ENCODE measurements at places on chromosomes 16 and 17.

DNA sequence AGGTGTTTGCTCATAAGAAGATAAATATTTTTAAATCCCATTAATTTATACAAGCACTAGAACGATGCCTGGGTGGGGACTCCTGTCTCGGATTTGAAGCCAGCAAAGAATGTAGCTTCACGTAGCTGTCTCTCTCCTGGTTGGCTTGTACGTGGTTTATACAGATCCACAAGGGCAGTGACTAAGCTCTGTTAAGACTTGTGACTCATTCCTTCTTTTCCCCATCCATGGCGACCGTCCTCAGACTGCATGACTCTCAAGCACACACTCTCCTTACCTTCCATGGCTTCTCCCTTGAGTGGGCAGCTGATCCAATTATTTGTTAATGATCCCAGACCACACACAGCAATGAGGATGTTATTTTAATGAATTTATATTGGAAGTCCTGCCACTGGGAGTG lies 679.7 kb upstream of the SOX9 start:
- DNase-seq, result no peak

DNA sequence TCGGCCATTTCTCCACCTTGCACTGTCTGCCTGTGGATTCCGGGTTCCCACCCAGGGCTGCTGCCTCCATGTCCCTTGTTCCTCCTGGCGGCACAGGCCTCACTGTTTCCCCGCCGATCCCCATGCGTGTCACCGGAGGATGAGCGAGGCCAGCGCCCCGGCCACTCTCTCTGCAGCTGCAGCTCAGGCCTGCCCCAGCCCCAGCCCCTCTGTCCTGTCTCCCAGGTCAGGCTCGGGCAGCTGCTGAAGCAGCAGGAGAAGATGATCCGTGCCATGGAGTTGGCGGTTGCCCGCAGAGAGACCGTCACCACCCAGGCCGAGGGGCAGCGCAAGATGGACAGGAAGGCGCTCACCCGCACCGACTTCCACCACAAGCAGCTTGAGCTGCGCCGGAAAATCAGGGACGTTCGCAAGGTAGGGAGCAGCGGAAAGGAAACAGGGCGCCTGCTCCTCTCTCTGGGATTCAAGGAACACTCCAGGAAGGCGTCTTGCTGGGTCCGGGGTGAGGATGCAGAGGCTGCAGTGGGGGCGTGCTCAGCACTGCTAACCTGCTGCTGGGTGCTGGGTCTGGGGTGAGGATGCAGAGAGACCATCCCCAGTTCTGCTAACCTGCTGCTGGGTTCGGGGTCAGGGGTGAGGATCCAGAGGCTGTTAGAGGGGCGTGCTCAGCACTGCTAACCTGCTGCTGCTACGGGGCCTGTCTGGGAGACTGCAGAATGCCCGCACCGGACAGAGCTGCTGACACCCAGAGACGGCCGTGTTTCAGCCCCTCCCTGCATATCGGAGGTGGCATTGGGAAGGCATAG lies 6.1 kb upstream of the GAA start:
- no peak for DNase-seq

GRCh38 chr17:75642784-75643642 lies 9.8 kb downstream of the SMIM5 start:
- no peak for DNase-seq

GRCh38 chr17:76840884-76841775 lies 27.1 kb upstream of the MGAT5B start:
- no peak for DNase-seq

DNA sequence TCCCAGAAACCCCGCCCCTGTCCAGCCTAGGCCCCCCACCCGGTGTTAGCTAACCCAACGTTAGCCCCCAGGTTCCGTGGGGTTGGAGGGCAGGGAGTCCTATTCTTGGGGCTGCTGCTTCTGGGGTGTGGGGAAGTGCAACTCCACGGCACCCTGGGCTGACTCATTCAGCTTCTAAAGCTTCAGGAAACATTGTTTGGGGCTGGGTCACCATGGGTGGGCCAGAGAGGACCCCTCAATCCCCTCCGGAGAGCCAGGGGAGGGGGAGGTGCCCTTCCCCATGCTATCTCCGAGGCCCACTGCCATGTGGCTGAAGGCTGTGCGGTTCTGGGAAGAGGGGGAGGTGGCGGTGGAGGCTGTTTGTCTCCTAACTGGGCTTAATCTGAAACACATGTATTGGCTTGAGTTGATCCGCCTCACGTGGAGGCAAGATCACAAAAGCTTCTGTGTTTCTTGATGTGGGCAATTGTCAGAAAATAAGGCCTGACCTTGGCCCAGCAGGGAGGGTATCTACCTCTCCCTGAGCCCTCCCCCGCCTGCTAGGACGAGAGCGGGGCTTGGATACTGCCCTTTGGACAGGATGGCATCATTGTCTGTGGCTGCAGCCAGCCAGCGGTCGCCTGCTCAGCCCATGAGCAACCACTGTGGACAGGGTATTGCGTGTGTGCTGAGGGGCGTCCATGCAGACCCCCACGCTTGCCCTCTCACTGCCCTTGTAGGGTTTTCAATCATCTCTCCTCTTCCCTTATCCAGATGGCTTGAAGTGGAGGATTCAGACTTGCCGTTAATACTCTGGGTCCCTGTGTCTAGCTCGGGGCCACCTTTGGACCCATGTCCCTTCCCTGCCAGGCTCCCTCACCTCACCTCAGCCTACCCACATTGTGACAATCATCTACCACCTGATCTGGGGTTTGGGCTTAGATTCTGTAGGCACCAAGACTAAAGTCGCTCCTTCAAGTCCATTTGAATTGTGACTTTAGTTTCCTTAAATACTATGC lies 1.3 kb downstream of the SERPINF1 start:
- DNase-seq, result no peak

- no peak for DNase-seq
Measured at GRCh38 chr17:8697323-8697741, 47.3 kb downstream of the CCDC42 start.

- DNase-seq, result no peak
Measured at GRCh38 chr17:10814075-10814474, 10.2 kb upstream of the TMEM238L start.

DNA sequence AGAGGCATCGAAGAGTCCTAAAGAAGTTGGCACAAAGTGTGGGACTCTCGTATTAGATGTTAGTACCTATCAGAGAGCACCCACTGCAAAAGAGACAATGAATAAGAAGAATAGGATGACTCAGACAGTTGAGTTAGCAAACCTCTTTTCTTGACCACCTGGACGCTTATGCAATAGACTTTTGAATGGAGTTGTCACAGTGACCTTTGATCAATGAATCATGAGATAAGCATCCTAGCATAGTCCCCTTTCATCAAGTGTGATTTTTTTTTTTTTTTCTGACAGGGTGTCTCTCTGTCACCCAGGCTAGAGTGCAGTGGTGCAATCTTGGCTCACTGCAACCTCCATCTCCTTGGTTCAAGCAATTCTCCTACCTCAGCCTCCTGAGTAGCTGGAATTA lies 1417.9 kb upstream of the GOT2 start:
- DNase-seq, result no peak

DNA sequence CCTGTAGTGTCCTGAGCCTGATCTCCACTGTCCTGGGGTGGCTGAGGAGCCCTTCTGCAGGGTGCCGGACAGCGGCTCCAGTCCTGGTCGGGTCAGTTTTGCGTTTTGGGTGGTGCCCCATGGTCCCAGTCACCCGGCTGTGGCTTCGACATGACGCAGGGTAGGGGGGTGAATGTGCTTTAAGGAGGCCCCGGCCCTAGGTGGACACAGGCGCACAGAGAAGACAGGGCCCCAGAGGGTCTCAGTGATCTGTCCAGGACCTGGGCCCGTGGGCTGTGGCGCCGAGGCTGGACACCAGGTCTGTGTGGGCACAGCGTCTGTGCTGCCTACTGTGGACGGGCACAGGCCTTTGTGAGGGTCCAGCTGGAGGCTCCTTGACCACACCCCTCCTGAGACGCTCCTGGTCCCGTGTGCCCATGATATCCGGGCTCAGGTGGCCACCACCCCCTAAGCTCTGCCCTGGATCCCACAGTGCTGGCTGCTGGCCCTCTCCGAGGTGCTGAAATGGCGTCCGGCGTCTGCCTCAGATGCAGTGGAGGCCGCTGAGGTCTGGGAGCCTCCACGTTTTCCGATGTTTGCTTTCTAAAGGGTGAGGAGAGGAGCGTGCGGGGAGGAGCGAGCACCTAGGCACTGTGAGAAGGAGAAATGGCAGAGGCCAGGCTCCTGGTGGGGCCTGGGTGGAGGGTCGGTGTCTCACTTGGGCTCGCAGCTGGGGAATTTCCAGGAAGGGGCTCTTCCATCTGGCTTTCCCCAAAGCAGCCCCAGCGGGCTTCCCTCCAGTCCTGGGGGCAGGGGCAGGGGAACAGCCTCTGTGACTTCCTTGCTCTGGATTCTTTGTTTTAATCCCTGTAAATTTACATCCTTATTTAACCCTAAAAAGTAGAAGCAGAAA lies 56.1 kb upstream of the ACSF3 start:
- DNase-seq, result no peak

GRCh38 chr17:260031-260791 lies 78.8 kb upstream of the DOC2B start:
- no peak for DNase-seq

DNA sequence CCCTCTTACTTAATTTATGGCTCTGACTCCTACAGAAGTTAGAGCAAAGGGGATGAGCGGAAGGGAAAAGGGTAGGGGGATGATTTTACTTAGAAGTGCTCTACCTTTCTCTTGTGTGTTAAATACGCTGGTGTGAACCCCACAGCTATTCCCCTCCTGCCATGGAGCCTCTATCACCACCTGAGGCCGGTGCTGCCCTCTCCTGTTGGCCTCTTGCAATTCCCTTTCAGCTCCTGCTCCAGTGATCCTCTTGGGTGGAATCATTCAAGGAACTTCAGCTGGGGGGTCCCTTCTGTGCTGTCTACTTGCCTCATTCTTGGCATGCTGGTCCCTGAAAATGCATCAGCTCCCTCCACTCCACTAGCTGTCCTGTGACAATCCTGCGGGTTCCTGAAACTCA lies 41.8 kb upstream of the CDH8 start:
- DNase-seq, result no peak

DNA sequence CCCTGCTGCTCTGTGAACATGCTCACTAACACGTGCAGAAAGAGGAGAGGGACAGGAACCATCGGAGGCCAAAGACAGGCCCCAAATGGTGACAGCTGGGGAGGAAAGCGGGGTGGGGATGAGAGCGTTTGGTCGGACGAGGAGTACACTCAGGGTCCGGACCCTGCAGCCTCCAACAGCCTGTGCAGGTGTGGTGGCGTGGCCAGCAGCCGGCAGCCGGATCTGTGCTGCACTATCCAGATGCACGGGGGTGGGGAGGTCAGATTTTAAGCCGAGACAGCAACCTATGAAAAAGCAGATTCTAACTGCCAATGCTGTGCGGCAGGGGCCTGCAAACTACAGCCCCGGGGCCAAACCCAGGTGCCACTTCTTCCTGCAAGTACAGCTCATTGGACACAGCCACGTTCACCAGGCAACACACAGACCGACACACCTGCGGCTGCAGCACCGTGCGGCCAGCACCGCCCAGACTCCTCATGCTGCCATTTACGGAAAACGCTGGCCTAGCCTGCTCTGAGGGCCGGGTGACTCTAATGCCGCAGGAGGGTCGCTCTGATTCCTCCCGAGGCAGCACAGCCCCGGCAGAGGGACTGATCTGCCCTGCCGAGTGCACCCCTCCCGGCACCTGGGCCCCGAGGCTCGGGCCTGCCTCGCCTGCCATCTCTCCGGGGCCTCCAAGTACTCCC lies 21.2 kb downstream of the SLC16A3 start:
- no peak for DNase-seq

GRCh38 chr17:78839235-78839761 lies 1.3 kb downstream of the USP36 start:
- no peak for DNase-seq

GRCh38 chr17:8673612-8674011 lies 43.1 kb upstream of the MYH10 start:
- DNase-seq, result no peak

- DNase-seq, result no peak
Measured at GRCh38 chr17:3708366-3708765, 12.4 kb upstream of the P2RX5 start.

DNA sequence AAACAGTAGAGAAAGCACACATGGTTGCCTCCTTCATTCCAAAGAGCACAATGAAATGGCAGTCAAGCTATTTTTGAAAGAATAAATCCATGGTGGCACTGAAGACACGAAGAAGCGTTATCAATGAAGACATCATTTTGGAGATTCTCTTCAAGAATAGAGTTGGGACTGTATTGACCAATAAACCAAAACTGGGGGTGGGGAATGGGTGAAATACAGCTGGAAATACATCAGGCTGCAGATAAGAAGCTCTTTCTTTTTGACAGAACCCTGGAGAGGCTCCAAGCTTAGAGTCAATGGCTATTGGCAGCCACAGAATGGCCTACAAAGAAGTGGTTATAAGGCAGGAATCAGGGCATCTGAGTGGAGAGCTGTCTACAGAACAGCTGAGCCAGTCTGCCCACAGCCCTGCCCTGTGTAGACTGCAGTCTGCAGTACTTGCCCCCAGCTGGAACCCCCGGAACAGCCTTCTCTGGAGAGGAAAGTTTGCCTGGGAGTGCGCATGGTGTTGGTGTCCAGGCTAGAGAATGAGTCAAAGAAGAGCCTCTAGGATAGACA lies 100.4 kb downstream of the STX8 start:
- no peak for DNase-seq

GRCh38 chr16:27851586-27851985 lies 211.9 kb downstream of the GSG1L start:
- DNase-seq, result no peak

DNA sequence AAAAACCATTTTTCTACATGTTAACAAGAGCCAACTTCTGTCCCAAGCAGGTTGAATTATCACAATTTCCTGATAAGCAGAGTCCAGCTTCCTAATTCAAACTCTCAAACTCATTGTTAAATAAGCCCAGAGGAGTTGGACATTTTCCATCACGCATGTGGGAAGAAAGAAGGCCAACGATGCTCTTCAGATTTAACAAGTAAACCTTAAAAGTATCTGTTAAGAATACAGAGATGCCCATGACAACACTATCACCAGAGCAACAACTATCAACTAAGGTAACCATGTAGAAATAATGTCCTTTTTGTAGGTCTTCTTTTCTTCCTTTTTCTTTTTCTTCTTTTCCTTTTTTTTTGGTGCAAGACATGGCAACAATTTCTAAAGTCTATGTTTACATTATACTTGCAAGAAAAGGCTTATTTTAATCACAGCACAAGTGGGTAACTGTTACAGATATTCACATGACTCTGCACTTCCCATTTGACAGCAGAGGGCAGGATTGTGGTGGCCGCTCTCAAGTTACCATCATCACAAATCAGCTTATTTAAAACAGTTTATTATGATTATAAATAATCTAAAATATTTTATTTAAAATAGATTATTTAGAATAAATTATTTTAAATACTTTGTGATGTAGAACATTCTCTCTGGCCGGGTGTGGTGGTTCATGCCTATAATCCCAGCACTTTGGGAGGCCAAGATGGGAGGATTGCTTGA lies 35.7 kb upstream of the DHRS7B start:
- no peak for DNase-seq

Data from NCI-H510A treated with DMSO at 0.1 percent for 48 hours (cell line).